ENCODE measurements at places on chromosomes 12 and 14. TPM values are rescaled to one million over a fixed set of nuclear protein-coding genes. Genes with fewer than 3 reads are reported as not detected.

The PELI2 gene
- 0.72 TPM for total RNA-seq

The CLEC14A gene
- total RNA-seq, result not detected

The TSHR gene
- total RNA-seq, result not detected

The LBHD2 gene
- not detected for total RNA-seq

The CCDC197 gene
- not detected for total RNA-seq

The ASCL1 gene
- not detected for total RNA-seq

The KRT72 gene
- total RNA-seq, result not detected

The CCDC198 gene
- 1.9 TPM for total RNA-seq

The PTPN21 gene
- 6.4 TPM for total RNA-seq

The PTPRQ gene
- not detected for total RNA-seq

The RILPL2 gene
- 1.8 TPM for total RNA-seq

The P2RX2 gene
- total RNA-seq, result not detected

The TMBIM6 gene
- total RNA-seq, result 492 TPM
